Activated CD4-positive, alpha-beta T cell treated with anti-CD3 and anti-CD28 coated beads, Interleukin-2, amount 50 U/mL, for 1 hour (primary cell): ENCODE measurements at places on chromosomes 1 and 21.

- DNase-seq: no peak
These were observed 29.9 kb upstream of the PUM1 start for GRCh38 chr1:31095298-31095981.

GRCh38 chr21:45417951-45418300, 13.0 kb downstream of the COL18A1 start:
- DNase-seq: no peak

DNA sequence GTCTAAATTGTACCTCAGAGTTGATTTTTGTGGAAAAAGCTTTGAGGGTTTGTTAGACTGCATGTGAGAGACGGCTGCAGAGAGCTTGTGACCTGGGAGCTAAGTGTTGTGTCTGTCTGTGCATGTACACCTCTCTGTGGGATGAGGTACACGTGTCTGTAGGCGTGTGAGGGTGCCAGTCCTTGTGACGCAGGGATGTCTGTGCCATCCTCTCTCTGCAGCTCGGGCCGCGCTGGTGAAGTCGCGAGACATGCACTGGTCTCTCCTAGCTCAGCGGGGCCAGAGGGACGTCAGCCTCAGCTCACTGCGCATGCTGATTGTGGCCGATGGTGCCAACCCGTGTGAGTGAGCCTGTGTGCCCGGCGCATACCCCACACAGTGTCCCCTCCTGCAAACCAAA, 66.6 kb downstream of the S100B start:
- DNase-seq: no peak

DNA sequence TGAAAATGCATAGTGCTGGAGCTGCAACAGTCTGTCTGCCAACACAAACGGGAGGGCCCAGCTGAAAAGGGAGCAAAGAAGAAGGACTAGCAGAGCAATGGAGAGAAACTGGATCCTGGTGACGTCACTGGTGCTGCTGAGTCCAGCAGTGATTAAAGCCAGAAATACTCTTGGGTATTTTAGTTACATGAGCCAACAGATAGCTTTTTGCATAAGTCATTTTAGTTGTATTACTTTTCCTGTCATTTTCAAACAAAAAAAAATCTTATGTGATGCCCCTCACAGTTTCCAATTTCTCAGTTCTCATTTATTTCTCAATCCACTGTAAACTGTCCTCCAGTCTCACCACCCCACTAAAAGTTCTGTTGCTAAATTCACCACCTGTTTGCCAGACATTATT, 38.7 kb upstream of the NEK7 start:
- no peak for DNase-seq

- no peak for DNase-seq
These were observed 82.0 kb upstream of the JAK1 start for GRCh38 chr1:65048335-65048734.

DNA sequence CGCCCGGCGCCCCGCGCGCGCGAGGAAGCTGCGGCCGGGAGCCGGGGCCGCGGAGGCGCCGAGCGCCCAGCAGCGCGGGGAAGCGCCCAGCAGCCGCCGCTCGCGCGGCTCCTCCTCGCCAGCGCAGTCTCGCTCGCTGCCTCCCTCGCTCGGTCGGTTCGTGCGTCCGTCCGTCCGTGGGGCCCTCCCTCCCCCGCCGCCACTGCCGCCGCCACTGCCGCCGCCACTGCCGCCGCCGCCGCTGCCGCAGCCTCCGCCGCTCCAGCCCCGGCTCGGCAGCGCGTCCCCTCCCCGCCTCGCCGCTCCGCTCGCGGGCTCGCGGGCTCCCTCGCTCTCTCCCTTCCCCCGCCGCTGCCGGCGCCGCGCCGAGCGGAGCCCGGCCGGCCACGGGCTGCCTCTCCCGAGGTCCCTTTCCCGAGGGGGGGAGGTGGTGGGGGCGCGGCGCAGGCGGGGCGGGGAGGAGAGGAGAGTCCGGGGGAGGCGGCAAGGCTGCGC, at the start of gene KCND3:
Gene KCND3, minus strand, starts transcription at position 138 of the 495 bp plus-strand sequence.
- DNase-seq: no peak

DNA sequence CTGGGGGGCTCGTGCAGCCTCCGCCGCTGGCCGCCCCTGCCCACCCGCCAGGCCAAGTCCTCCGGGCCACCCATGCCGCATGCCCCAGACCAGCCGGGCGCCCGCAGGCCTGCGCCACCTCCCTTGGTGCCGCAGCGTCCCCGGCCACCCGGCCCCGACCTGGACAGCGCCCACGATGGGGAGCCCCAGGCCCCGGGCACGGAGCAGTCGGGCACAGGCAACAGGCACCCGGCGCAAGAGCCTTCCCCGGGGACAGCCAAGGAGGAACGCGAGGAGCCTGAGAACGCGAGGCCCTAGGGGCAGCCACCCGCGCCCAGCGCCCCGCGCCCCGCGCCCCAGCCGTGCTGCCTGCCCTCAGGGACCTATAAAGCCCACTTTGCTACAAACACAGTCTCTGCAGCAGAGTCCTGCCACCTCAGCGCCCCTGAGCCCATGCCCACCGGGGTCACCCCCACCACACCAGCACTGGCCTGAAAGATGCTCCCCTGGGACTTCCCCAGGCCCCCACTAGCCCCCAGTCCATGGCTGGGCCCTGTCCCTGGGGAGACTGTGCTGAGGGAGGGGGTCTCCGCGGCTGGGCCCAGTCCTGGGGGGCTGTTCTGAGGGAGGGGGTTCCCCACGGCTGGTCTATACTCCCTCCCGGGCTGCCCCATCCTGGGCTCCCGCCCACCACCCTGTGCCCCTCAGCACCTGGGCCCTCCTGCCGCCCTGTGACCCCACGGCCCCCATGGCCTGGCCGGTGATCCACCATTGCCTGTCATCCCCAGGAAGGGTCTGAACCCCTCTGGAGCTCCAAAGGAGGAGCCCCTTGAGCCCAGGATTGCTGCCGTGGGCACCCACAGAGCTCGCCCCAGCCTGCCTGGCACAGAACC, 8.6 kb downstream of the TNFRSF18 start:
- DNase-seq: peak; percentile 1

DNA sequence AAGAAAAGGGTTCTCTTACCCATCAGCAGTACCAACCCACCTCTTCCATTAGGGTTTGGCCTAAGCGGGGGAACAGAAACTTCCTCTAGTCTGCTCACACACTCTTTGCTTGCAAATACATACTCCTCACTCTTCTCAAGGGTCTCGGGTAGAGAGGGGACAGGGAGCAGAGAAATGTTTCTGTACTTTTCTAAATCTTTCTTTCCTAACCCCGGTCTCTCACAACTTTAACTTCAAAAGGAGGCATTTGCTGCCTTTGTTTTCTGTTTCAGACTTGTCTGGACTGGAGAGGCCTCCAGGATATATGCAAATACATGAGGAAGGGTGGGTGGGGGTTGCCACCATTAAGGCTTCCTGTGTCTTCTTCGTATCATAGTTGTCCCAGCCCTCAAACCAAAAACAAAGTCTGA, 10.5 kb upstream of the LAX1 start:
- DNase-seq: peak; percentile 7

DNA sequence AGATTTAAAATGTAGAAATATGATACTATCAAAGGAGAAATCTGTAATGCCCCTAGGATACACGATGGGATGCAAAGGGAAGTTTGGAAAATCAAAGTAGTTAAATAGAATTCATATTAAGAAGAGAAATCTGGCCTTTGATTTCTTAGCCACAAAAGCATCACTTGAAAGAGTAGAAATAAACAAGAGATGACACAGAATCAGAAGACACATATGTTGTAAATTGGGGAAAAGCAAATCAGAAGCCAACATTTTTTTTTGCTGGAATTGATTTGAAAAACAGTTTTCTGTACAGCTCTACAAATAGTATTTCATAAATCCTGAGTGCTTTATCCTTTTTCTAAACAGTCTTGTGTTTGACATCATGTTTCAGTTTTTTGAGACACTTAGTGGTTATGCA, 12.4 kb upstream of the TNFSF18 start:
- DNase-seq: no peak

- no peak for DNase-seq
These were observed 42.5 kb upstream of the CSF3R start for GRCh38 chr1:36525166-36525565.

DNA sequence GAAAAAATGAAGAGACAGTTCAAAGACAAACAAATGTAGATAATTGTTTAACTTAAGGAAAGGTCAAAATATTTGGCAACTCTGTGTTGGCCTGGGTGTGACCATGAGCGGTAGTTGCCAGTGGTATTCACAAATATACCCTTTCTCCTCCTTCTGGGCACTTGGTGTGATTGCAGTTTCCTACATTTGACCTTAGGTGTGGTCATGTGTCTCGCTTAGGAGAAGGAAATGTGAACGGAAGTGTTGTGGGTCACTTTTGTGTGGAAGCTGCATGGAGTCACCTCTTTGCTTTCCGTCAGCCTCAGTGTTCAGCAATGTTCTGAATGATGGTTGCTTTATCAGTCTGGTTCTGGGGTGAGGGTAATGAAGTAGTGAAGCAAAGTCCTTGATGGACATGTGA, 3.4 kb upstream of the PCSK9 start:
- DNase-seq: no peak

DNA sequence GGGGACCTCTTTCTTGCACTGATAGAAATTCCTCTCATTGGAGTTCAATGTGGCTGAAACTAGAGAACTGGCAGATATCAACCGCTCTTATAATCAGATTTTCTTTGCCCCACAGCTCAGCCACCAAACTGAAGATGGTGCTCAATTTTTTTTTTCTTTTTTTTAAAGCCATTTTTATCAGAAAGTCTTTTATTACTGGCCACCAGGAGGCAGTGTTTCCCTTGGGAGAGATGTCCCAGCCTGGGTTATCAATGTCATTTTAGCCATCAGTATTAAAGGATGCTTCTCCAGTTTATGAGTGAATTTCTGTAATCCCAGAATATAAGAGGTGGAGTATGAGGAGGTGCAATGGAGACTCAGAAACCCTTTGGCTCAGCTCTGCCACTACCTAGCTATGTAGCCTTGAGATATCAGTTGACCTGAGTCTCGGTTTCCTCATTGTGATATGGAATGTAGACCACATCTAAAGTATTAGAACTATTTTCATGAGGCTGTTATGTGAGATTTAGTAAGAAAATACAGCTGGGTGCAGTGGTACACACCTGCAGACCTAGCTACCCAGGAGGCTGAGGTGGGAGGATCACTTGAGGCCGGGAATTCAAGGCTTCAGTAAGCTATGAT, 27.6 kb downstream of the CD244 start:
- peak; percentile 24 for DNase-seq

DNA sequence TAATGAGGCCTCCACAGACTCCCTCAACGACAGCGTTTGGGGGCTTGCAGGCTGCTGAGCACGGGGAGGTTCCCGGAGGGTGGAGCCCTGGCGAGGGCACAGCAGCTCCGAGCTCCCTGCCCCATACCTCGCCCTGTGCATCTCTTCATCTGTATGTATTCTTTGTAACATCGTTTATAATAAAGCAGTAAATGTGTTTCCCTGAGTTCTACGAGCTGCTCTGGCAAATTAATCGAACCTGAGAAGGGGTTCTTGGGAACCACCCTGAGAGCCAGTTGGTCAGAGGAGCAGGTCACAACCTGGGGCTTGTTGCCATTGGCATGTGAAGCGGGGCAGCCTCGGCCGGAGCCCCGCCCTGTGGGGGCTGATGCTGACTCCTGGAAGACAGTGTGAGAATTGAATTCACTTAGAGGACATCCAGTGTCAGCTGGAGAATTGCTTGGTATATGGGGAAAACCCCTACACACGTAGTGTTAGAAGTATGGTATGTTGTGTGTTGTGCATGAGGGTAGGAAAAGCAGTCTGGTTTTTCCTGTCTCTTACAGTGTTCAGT, 11.5 kb downstream of the SLC37A1 start:
- no peak for DNase-seq

GRCh38 chr1:40363721-40364120, 9.8 kb upstream of the SMAP2 start:
- DNase-seq: no peak

- no peak for DNase-seq
These were observed 336.4 kb downstream of the NTNG1 start for GRCh38 chr1:107477233-107477632.

DNA sequence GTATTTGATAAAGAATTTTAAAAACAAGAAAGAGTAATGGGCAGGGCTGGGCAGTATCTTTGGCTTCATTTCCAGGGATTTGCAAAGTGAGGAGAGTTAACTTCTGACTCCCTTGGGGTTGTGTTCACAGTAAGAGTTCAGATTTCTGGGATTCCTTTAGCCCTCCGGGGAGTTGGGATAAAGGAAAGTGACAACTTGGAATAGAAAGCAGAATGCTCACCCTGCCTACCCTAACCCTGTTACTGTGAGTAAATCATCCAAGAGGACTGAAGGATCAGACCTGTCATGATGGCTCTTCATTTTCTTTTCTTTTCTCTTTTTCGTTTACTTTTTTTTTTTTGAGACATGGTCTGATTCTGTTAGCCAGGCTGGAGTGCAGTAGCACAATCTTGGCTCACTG, 76.1 kb downstream of the CACHD1 start:
- no peak for DNase-seq

DNA sequence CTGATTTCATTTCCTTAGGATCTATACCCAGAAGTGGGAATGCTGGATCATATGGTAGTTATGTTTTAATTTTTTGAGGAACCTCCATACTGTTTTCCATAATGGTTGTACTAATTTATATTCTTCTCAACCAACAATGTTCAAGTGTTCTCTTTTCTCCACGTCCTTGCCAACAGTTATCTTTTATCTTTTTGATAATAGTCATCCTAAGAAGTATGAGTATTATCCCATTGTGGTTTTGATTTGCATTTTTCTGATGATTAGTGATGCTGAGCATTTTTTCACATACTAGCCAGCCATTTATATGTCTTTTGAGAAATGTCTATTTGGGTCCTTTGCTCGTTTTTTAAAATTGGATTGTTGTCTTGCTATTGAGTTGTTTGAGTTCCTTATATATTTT, 38.5 kb downstream of the ABCD3 start:
- no peak for DNase-seq

GRCh38 chr1:214417545-214418210, 133.7 kb downstream of the PTPN14 start:
- DNase-seq: no peak

DNA sequence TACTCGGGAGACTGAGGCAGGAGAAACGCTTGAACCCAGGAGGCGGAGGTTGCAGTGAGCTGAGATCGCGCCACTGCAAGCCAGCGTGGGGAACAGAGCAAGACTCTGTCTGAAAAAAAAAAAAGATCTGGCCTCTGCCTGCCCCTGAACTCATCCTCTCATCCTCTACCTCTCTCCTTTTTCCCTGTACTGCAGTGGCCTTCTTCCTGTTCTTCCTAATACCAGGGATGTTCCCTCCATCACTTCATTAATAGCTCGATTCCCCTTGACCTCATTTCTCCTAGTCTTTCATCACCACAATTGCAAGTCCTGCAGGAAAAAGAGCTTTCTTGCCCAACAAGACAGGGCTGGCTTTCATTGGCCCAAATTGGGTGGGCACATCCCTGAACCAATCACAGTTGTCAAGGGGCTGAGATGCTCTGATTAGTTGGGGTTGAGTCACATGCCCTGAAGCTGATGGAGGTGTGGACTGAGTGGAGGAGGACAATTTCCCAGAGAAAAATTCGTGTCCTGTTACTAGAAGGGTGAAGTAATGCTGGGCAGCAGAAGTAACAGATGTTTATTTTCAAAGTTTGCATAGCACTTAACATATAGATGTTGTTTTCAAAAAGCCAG, 86.8 kb upstream of the PUM1 start:
- no peak for DNase-seq

- DNase-seq: no peak
These were observed 3.0 kb downstream of the SLC19A1 start for GRCh38 chr21:45539046-45539795.

GRCh38 chr21:45454060-45454925, 49.3 kb downstream of the COL18A1 start:
- DNase-seq: no peak
